ENCODE measurements at places on chromosomes 7 and 10.

- no peak for DNase-seq
Measured at GRCh38 chr7:45624392-45624760, 50.2 kb downstream of the ADCY1 start.

DNA sequence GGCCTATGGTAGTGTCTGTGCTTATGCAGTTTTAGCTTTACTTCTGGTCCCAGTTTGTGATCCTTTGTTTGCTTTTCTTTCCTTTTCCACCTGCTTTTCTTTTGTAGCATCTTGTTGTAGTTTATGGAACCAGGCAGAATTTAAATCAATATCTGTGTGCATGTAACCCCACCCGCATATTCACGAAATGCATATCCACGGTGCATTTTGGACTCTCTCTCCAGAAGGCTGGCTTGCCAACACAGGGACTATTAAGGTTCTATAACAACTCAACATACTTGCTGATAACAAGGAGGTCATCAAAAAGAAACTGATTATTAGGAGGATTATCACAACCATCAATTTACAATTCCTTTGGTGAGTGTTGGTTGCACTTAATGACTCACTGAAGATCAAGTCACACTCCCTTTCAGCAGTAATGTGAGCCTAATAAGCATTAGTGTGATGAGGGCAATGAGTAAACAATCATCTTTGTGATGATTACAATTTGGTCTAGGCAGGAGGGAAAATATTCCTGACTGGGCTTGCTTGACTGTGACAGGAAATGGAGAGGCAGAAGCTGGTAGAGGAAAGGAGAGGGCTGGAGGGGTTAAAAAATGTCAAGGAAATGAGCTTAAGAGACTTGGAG is 378.6 kb downstream of the REEP3 start:
- no peak for DNase-seq

DNA sequence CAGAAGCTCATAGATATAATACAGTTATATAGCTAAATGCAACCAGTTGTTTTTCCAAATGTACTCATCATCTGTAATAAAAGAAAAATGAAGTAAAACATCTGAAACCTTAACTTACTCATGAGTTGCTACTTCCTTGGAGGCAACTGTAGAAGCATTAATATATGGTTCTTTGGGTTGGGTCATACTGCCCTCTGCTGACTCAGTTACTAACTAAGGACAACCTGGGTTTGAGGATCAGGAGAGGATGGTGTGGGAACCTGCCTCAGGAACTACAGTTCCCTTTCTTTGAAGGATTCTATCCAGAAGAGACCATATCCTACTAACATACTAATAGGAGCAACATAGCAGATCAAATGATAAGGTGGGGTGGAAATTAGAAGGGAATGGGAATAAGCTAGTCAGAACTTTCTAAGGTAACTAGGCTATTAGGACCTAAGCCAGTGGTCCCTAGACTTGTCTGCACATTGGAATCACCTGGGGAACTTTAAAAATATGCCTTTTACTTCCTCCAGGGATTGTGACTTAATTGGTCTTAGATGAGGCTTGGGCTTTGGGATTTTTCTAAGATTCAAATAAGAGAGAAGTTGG is 20.7 kb downstream of the COX15 start:
- no peak for DNase-seq

DNA sequence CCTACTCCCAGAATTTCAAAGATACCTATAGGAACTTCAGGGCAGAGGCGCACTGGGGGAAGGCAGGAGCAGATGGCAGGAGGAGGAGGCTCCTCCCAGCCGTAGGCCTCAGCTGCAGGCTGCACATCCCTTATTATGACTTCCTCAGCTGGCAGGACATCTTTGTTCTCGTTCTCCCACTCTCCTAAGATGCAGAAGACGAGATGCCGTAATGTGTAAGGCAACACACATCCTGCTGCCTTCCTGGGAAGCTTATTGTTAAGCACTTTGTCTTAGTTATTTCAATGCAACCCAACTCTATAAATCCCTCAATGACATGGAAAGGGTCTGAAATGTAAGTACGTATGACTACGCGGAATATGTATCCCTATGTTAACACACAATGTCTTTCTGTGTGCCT is 599.8 kb upstream of the MGMT start:
- DNase-seq = no peak

Data from stimulated activated naive CD4-positive, alpha-beta T cell treated with Interleukin-2 at 50 U/mL for 16 hours (primary cell).